ENCODE measurements at places on chromosomes 16 and 17. TPM values are rescaled to one million over a fixed set of nuclear protein-coding genes. Genes with fewer than 3 reads are reported as not detected.

RARA gene
- total RNA-seq = 126 TPM

DNA sequence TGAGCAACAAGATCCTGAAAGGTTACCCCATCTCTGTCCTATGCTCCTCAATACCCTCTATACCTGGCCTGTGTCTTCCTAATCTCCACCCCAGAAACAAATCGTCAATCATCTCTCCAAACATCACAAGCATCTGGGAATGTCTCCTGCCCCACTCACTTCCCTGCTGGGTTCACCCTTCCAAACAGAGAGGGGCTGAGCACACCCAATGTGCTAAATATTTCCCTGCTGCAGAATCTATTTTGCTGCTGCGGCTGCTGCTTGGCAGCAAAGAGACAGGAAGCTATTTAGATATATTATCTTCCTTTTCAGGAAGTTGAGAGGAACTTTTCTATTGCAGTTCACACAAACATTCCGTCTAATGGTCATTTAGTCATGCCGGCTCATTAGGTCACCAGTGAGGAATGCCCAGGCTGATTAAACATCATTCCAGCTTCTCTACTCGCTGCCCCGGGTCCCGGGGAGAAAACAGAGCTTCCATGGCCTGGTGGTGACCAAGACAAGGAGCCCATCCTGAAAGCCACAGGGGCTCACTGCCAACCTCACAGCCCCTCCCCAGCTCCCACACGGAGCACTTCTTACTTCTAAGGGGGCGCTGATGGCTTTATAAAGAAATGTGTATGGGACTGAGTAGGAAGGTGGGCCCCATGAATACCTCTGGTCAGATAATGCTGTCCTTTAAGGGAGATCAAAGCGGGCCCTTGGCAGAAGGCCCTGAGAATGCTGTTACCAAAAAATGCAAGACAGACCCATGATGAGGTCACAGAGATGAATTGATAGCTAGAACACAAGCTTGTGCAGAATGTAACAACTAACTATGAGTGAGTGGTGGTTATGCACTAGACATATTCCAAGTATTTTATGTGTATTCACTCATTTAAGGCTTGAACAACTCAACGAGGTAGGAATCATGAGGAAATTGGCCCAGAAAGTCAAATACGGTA, 218.3 kb downstream of the SOX9 start:
- H3K36me3 ChIP-seq = no peaks in the 10 kb centered on the region
- H3K27me3 ChIP-seq = no peaks in the 10 kb centered on the region
- no peak overlapping the region for H3K4me3 ChIP-seq
- H3K27ac ChIP-seq = no peak overlapping the region

HOXB1 gene
- not detected for total RNA-seq

PRRT2 gene
- total RNA-seq = 1.9 TPM

DNA sequence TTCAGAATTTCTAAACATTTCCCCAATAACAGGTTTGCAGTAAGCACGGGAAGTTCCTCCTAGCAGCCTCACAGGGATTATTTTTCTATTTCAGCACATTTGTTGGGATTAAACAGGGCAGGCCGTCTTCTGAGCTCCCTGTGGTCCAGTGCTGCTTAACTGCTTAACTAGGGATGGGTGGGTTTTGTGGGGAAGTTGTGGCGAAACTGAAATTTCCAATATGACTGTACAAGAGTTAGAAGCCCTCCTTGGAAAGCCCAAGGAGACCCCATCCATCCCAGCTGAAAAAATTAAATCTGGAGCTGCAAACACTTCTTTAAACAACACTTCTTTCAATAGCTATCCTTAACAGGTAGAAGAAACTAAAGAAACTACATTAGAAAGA, 22.2 kb downstream of the FAM117A start:
- DNase-seq = no peak
- H3K4me1 ChIP-seq = peaks cover 94% of the 10 kb centered on the region
- no peaks in the 10 kb centered on the region for H3K27me3 ChIP-seq
- H3K36me3 ChIP-seq = peaks cover 12% of the 10 kb centered on the region
- peak overlapping the region; percentile 99 for H3K4me3 ChIP-seq

DNA sequence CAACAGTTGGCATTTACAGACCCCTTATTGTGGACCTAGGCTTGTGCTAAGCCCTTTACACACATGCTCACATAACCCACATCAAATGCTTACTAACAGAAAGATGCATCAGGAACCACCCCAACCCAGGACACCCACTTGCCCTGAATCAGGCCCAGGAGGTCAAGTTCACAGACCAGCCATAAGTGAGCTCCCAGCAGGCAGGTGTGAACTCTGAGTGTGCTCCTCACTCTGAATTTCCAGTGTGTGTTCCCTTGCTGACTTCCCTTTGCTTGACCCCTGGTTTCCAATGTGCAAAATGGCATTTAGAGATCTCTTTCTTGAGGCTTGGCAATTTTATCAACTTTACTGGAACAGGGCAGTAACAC, 87.0 kb downstream of the BMERB1 start:
- peaks cover 11% of the 10 kb centered on the region for H3K4me1 ChIP-seq
- no peaks in the 10 kb centered on the region for H3K36me3 ChIP-seq
- no peak overlapping the region for H3K27ac ChIP-seq
- no peak overlapping the region for H3K4me3 ChIP-seq

DNA sequence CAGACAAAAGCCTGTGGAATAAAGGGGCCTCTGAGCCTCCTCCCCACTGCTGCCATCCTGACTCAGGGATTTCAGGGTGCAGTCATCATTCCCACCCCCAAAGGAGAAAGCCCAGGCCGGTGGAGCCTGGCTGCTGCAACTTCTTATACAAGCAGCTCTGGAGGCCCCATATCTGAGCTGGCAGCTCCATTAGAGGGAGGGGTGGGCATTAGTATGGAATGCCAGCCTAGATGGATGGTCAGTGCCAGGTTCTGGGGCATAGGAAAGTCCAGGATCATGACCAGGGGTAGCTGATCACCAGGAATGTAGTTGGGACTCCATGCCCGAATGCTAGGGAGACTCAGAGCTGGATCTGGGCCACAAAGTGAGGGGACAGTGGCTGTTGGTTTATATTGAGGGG, 581.0 kb downstream of the KCNJ18 start:
- no peaks in the 10 kb centered on the region for H3K4me1 ChIP-seq
- DNase-seq = no peak
- no peak overlapping the region for H3K4me3 ChIP-seq
- H3K27me3 ChIP-seq = no peaks in the 10 kb centered on the region
- H3K27ac ChIP-seq = no peak overlapping the region

DNA sequence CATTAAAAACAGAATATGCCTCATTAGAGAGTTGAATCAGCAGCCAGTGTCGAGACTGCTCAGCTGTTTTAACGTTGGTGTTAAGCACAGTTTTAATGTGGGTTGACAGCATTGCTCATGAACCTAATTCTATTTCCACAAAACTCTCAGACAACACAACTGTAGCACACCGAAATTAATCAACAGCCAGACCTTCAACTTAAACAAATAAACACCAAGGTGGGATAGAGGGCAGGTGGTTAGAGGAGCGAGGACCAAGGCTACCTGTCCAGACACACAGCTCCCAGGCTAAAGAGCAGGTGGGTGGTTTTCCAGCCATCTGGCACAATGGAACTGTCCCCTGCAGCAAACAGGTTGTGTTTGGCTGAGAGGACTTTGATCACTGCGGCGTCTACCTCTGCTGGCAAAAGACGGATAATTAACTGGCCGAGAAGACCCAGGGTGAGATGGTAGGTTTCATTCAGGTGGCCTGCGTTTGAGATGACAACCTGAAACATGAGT, 69.6 kb upstream of the ATP2A3 start:
- H3K27ac ChIP-seq = no peak overlapping the region
- H3K4me3 ChIP-seq = no peak overlapping the region
- DNase-seq = no peak
- peaks cover 76% of the 10 kb centered on the region for H3K36me3 ChIP-seq
- H3K4me1 ChIP-seq = no peaks in the 10 kb centered on the region

DNA sequence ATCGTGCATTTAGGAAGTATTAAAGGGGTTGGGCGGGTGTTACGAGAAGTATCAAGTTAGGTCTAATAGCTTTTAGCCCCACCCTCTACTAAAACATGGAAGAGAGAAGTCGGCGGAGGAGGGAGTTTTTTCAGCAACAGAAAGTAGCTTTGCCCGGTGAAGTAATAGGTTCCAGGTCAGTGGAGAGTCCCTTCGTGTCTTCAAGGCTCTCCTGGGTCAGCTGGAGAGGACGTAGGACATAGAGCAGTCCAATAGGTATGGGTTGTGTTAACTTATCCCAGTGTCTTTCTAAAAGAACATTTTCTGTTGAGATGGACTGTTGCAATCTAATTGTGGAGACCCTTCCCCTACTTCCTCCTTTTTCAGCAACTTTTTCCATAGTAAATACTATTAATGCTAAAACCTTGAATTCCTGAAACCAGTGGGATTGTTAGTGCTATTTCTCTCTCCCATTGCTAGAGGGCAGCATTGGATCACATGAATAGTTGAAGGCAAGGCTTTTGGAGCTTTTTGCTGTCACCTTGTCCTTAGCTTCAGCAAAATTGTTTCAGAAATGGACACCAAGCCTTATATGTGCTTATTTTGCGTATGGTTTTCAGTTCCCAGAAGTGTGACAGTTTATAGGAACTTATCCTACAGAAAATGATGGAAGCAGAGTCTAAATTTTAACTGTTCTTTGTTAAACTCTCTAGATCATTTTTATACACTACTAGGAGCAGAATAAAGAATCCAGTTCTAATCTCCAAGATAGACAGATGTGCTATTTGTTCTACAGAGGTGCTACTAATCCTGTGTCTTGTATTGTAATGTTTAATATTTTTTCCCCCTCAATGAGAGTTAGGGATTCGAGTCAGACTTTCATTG, 38.4 kb downstream of the UTP18 start:
- H3K27me3 ChIP-seq = no peaks in the 10 kb centered on the region
- H3K36me3 ChIP-seq = peaks cover 31% of the 10 kb centered on the region
- no peaks in the 10 kb centered on the region for H3K4me1 ChIP-seq
- H3K27ac ChIP-seq = no peak overlapping the region
- no peak overlapping the region for H3K4me3 ChIP-seq

DNA sequence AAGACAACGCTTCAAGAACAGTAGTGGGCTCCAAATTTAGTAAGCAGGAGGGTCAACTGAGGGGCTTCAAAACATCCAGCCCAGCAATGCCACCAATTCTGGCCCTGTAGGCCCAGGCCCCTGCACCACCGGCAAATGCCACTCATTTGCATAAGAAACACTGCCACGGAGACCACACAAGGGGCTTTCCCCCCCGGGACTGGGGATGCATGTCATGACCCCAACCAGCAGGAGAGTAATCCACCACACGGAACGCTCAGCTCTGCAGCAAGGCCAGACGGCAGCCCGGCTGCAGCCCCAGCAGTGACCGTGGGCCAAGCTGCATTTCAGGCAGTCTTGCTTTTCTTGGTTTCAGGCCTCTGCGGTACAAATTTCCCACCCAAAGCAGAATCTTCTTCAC, 14.1 kb downstream of the TMEM11 start:
- H3K27me3 ChIP-seq = no peaks in the 10 kb centered on the region
- peaks cover 37% of the 10 kb centered on the region for H3K36me3 ChIP-seq
- H3K27ac ChIP-seq = no peak overlapping the region

- H3K27me3 ChIP-seq = no peaks in the 10 kb centered on the region
- no peak overlapping the region for H3K4me3 ChIP-seq
- no peaks in the 10 kb centered on the region for H3K36me3 ChIP-seq
- H3K4me1 ChIP-seq = no peaks in the 10 kb centered on the region
These were observed 160.1 kb downstream of the MAP2K4 start for GRCh38 chr17:12180644-12181261.

- peaks cover 16% of the 10 kb centered on the region for H3K36me3 ChIP-seq
- no peak overlapping the region for H3K27ac ChIP-seq
- H3K27me3 ChIP-seq = no peaks in the 10 kb centered on the region
- no peak for DNase-seq
- no peaks in the 10 kb centered on the region for H3K4me1 ChIP-seq
These were observed 28.6 kb downstream of the COG7 start for GRCh38 chr16:23424292-23424958.

ACSM5 gene
- not detected for total RNA-seq

- DNase-seq = no peak
- peaks cover 2% of the 10 kb centered on the region for H3K27me3 ChIP-seq
These were observed 61.6 kb downstream of the TNFRSF13B start for GRCh38 chr17:16910341-16910740.

ABCA3 gene
- total RNA-seq = 5.1 TPM

DNA sequence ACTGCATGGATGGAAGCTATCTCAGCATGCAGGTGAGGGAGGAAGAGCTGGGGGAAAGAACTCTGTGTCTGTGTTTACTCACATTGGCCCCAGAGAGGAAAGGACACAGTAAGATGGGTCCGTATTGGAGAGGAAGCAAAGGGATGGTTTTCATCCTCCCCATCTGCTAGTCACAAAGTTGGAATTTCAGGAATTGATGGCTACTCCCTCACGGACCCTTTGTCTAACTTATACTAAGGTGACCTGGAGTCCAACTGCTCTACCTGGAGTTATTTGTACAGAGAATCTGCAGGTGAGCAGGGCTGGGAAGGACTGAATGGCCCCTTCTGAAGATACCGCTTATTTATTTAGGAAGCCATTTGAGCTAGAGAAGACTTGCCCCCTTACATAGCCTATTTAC, 55.1 kb downstream of the WNT3 start:
- H3K4me1 ChIP-seq = no peaks in the 10 kb centered on the region
- no peak for DNase-seq
- H3K27me3 ChIP-seq = no peaks in the 10 kb centered on the region
- H3K36me3 ChIP-seq = peaks cover 8% of the 10 kb centered on the region
- H3K27ac ChIP-seq = no peak overlapping the region
- no peak overlapping the region for H3K4me3 ChIP-seq

GRCh38 chr17:19706791-19707727, 9.3 kb downstream of the SLC47A2 start:
- no peak overlapping the region for H3K27ac ChIP-seq
- no peaks in the 10 kb centered on the region for H3K4me1 ChIP-seq
- no peak for DNase-seq
- H3K4me3 ChIP-seq = no peak overlapping the region
- H3K27me3 ChIP-seq = no peaks in the 10 kb centered on the region
- no peaks in the 10 kb centered on the region for H3K36me3 ChIP-seq

DNA sequence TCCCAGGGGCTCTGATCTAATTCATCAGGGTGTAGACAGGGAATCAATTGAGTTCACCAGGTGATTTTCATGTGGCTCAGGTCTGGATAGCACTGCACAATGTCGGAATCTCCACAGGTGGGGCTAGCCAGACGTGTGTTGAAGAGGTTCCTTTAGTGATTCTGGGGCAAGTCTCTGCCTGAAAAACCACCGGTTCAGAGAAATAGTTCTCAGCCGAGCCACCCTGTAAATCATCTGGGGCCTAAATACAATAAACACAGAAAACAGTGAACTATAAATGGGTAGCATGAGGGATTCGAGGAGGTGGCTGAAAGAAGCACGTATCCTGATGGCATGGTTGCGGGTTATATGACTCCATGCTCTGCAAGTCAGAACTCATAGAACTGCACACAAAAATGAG, 21.3 kb downstream of the ASPA start:
- no peak overlapping the region for H3K4me3 ChIP-seq
- H3K27ac ChIP-seq = no peak overlapping the region

RABEP1 gene
- 45.5 TPM for total RNA-seq

DNA sequence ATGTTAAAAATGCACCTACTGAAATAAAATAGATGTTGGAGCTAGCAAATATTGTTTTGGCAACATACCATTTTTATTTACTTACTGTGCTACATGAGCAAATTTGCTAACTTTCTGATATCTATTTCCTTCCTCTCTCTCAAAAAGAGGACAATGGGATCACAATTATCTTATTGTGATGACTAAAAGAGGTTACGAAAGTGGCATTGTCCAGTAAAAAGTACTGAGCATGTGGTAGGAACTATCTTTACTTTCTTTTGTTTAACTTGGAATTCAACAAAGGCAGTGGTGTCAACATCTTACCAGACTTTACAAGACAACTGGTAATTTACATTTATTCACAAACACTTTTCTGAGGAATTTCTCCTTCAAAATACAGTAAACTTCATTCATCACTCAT, 1542.6 kb upstream of the CDH8 start:
- H3K4me3 ChIP-seq = no peak overlapping the region
- no peaks in the 10 kb centered on the region for H3K27me3 ChIP-seq
- no peaks in the 10 kb centered on the region for H3K36me3 ChIP-seq

IFT20 gene
- total RNA-seq = 44.1 TPM

All from CD4-positive, CD25-positive, alpha-beta regulatory T cell (primary cell).